ENCODE measurements at places on chromosomes 6 and 20.

DNA sequence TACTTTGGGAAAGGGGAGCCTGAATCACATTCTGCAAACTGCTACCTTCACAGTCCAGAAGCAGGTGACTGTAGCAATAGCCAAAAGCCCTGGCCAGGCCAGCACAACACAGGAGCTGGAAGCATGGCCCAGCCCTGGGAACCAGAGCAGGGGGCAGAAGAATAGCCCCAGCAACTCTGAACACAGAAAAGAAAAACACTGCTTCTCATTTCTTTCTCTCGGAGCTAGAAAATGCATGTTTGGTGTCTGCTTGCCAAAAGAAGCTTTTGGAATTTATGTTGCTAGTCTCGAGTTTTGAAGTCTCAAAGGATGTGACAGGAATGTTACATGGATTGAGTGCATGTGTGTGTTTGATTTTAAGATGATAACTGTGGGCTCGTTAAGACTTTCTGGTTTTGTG is 79.8 kb upstream of the SCAF8 start:
- DNase-seq, result no peak

- no peak for DNase-seq
Measured at GRCh38 chr6:158751224-158751623, 67.9 kb downstream of the EZR start.

DNA sequence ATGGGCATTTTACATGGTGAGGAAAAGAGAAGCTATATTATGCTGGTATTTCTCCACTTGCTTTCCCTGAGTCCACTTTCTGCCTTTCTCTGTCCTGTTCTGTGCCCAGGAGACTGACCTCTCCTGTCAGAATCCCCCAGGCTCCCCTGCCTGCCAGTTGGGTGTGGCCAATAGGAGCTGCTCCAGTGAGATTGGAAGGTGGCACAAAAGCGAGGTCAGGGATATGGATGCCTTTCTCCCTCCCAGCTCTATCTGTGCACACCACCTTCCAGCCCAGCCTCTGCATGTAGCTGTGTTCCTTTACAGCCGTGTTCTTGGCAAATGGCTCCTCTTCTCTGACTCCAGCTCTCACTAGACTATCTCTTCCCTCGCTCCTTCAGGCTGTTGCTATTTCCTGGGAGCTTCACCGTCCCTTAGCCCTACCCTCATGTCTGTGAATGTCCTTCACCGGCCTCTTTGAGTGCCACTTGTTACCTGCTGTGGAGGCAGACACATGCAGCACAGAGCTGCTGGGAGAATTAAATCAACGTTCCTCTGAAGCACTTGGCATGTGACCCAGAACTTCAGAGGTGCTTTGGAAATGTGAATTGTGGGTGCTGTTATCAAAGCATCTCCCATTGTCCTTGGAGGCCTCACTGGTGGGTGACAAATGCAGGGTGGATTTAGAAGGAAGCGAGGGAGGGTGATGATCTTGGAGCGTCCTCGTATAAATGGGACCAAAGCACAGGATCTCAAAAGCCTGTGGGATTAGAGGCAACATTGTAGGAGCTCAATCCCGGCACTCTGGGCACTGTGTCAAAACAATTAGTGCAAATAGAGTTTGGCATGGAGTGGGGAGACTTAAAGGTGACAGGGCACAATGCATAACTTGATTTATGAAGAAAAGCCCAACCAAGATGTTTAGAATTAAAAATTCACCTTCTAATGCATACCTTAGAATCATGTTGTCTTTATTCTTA is 28.9 kb upstream of the RALGAPA2 start:
- peak; percentile 55 for DNase-seq

DNA sequence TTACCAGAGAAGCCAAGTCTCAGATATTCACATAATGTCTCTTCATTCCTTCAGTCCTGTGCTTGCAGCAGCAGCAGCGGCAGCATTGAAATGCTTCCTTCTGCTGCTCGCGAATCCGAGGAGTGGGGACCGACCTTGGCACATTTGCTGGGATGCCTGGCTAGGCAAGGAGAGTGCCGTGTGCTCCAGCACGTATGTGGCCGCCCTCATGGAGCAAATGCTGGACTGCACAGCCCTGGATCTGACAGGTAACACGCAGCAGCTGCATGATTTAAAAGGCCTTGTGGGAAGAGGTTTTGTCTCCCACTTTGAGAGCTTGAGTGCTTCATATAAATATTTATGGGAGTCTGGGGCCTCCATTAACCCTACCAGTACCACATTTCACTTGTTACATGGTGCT is 9.9 kb downstream of the MAFB start:
- DNase-seq, result peak; percentile 66

DNA sequence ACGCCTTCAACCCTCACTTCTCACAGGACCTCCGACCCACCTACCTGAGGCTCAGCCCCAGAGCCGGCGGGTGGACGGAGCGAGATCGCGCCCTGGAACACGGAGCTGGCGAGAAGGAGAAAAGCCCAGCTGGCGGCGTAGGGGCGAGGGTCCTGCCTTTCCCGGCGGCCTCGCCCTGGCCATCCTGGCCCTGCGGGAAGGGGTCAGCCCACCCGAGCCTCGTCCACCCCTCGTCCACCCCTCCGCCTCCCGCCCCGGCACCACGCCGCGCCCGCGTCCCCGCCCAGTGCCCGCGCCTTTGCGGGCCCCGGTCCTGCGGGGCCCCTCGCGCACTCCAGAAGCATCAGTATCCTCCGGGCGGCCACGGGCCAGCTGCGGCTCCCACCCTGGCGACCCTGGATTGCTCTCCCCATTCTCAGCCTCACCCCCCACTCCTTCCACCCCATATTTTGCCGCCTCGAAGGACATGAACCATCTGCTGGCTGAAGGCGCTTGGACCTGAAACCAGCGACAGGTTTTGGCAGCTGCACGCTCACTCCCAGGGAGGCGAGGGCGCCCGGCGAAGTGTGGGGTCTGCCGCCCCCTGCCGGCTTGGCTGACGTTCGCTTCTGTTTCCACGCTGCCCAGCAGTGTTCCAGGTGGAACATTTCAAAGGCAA is 65.1 kb downstream of the PLG start:
- peak; percentile 87 for DNase-seq

- peak; percentile 27 for DNase-seq
Measured at GRCh38 chr20:60262967-60263603, 304.9 kb downstream of the CDH26 start.

- peak; percentile 58 for DNase-seq
Measured at GRCh38 chr6:2222275-2222842, 23.0 kb downstream of the GMDS start.

DNA sequence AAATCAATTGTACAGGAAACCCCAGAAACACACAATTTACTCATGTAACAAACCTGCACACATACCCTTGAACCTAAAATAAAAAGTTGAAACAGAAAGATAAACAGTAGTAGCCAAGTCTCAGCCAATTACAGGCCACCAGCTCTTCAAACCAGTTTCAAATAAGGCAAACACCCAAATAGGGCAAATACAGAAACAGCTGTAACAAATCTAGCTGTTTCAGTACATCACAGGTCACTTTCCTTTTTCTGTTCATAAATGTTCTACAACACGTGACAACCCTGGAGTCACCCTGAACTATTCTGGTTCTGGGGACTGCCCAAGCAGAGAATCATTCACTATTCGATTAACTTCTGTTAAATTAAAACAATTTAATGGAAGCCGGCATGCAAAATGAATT is 329.0 kb downstream of the GJA1 start:
- no peak for DNase-seq

DNA sequence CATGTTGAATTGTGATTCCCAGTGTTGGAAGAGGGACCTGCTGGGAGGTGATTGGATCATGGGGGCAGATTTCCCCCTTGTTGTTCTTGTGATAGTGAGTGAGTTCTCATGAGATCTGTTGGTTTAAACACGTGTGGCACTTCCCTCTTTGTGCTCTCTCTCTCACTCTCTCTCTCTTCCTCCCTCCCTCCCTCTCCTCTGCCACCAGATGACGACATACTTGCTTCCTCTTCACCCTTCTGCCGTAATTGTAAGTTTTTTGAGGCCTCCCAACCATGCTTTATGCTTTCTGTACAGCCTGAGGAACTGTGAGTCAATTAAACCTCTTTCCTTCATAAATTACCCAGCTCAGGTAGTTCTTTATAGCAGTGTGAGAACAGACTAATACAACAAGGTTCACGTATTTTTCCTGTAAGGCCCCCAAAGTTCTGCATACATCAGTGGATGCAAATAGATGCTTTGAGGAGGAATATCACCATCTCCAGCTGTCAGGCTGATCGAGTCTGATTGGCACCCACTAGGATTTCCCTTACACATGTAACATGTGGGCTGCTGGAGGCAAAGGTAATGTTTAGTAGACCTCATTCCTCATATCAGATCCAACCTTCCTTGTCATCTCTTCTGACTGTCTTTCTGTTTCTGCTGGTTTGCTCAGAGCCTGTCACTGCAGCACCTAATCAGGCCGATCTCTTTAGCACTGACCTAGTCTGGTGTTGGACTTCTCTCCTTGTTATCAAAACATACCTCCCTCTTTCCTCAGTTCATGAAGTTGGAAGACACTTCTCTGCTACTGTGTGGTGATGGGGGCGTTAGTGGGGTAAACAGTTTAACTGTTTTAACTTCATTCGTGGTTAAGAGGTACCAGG is 54.3 kb upstream of the BACH2 start:
- DNase-seq, result no peak

DNA sequence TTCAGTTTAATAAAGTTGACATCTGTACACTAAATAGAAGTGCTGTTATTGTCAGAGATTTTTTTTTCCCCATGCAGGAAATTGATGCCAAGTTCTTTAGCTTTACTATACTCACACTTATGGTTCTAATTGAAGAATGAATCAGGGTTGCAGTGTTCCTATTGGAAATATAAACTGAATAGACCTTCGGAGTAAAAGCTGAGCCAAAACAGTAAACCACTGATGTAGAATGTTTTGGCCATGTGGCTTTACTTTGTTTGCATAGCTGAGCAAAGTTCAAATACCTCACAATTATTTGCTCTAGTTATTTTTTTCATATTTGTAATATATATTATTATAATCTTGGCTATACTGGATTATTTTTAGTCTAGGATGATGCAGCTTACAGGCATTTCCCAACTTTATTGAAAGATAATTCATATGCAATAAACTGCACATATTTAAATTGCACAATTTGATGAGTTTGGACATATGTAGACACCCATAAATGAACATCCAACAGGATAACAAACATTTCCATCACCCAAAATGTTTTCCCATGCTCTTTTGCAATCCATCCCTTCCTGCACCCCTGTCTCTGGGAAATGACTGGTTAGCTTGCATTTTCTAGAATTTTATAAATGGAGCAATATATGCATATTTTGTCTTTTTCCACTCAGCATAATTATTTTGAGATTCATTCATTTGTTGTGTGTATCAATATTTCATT is 105.8 kb upstream of the NOX3 start:
- DNase-seq, result no peak

DNA sequence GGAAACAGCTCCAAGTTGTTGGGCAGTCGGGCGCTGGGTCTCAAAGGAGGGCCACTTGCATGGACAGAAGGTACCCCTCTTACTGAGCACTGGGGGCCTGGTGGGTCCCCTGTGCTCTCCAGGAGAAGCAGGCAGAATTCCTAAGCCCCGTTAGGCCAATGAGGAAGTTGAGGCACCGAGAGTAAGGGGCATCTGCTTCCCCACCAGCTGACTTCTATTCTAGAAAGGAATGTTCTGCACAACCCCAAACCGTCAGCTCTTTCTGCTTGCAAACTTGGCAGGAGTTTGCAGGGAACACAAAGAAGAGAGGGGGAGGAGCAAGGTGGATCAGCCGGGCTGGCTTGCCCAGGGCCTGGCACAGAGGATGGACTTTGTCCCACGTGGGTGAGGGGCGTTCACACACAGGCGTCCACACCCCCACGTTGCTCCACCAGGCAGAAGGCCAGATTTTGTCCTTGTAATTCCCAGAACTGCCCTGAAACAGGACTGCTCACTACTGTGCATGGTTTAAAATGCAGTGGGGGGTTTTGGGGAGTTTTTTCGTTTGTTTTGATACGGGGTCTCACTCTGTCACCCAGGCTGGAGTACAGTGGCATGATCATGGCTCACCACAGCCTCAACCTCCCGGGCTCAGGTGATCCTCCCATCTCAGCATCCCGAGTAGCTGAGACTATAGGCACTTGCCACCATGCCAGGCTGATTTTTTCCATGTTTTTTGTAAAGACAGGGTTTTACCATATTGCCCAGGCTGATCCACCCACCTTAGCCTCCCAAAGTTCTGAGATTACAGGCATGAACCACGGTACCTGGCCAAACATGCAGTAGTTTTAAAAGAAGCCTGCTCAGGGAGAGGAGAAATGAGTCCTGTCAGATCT is 93.3 kb downstream of the SNX5 start:
- DNase-seq, result no peak

- DNase-seq, result no peak
Measured at GRCh38 chr6:32943864-32944649, 3.2 kb upstream of the HLA-DMB start.

GRCh38 chr20:45918182-45918737 is 6.3 kb upstream of the PLTP start:
- DNase-seq, result no peak

DNA sequence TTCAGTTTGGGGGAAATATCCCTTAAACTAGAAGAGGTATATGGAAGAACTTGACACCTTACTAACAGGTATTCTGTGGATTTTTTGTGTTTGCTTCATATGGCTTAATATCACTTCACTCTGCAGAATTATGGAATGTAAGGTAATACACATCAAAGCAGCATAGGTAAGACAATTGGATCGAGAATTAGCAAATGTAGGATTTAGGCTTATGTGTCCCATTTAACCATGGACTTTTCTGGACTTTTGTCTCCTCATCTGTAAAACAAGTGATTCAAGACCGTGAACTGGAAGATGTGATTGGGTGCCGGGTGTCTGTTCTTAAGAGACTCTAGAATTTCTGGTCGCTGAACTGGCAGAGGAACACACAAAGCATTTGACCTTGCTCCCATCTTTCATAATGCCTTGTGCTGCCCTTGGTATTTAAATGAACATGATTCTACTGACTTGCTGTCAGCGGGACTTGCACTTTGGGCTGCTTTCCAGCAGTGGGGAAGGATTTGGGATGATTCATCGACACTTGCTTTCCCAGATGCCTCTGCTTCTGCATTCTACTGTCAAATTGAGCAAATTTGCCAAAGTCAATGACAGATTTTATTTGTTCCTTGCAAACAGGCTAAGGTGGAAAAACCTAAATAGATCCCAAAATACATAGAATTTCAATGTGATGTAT is 199.8 kb downstream of the PLCB1 start:
- DNase-seq, result no peak

- no peak for DNase-seq
Measured at GRCh38 chr6:156013155-156013554, 557.5 kb upstream of the NOX3 start.

GRCh38 chr20:29878281-29878741 is 1379.2 kb upstream of the DEFB115 start:
- DNase-seq, result peak; percentile 38

DNA sequence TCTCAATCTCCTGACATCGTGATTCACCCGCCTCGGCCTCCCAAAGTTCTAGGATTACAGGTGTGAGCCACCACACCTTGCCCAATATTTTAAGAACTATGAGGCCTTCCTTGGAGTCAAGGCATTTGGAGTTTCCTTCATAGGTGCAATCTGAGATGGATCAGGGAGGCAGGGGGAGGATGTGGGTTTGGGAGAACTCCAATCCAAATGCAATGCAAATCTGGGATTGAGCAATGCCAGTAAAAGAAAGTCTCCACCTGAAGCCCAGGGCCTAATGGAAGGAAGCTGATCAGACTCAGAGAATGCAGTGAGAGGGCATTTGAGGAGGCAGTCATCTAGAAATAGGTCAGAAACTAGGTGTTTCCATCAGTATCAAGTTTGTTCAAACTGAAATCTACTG is 21.2 kb downstream of the RSPH3 start:
- DNase-seq, result no peak

All from NCI-H1417 (cell line).